MCF 10A (cell line): ENCODE measurements at places on chromosomes 5 and 9. TPM values are rescaled to one million over a fixed set of nuclear protein-coding genes. Genes with fewer than 3 reads are reported as not detected.

DNA sequence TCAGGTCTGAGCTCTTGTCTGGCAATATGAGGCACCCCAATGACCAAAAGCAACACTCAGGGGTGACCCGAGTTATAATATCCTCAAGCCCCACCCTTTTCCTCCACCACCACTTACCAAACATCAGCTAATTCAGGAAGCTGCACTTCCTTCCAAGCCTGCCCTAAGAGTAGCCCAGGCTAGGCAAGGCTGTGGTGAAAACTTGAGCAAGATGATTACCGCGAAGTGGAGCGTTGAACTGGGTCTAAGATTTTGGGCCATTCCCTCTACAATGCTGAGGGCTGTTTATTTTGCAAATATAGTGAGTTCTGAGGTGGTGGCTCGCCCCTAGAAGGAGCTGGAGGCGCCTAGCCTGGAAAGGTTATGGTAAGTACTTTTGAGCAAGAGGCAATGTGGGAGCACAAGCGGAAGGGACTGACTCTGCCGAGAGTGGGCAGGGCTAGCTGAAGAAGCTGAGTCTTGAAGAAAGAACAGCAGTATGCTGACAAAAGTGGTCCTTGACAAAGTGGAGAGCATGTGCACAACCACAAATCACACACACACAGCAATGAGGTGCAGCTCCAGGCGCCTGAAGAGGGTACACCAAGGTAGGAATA lies at the start of gene HK3:
Gene HK3, minus strand, starts transcription at position 51 of the 596 bp plus-strand sequence. CDS start 3,187 bp downstream, outside the sequence.
- H3K4me3 ChIP-seq, result no peak within 1 kb of the TSS
- no peak for DNase-seq

DNA sequence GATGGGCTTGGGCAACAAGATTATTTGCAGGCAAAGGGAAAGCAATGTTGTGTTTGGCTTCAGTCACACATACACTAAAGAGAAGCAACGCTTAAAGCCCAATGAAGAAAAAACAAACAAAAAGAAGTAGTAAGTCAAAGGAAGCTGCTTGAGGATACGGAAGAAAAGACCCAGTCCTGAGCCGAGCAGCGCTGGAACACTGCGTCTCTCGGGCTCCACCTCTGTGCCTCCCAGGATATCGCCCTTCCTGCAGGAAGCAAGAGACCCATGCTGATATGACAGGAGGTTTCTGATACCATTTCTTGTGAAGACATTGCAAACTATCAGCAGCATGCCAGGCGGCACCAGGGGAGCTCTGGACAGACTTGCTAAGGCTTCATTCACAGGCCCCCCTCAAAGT lies 9.9 kb downstream of the GNAQ start:
- H3K27me3 ChIP-seq, result no peaks in the 10 kb centered on the region
- no peak overlapping the region for H3K27ac ChIP-seq
- peaks cover 27% of the 10 kb centered on the region for H3K4me1 ChIP-seq
- H3K4me3 ChIP-seq, result no peak overlapping the region
- no peaks in the 10 kb centered on the region for H3K36me3 ChIP-seq

SPATA9 gene
- not detected in 2 replicates for total RNA-seq

OBP2B gene
- total RNA-seq, result not detected in 2 replicates

DNA sequence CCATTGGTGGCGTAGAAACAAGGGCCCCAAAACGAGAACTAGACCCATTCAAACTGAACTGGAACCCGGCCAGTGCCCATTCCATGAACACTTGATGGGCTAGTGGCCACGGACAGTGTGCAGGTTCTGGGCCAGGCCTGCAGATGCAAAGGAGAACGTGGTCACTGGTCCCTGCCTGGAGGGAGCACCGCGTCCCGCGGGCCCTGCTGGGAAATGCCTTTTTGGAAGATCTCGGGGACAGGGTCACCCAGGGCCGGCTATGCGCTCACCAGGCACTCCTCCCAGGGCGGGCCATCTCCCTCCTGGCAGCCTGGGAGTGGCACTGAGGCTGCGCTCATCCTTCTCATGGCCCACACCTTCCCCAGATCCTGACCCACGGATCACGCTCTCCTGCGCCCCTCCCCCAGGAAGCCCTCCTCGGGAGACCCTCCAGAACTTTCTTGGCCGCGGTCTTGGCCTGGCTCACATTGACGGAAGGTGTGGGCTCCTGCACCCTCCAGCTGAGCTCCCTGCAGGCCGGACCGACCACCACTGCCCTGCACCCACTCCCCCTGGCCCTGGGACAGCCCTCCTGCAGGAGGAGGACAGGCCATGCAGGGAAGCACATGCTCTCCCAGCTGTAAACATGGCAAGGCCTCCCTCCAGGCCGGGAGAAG lies 2.8 kb upstream of the DIPK1B start:
- no peaks in the 10 kb centered on the region for H3K27me3 ChIP-seq
- H3K27ac ChIP-seq, result no peak overlapping the region
- H3K4me1 ChIP-seq, result no peaks in the 10 kb centered on the region

DNA sequence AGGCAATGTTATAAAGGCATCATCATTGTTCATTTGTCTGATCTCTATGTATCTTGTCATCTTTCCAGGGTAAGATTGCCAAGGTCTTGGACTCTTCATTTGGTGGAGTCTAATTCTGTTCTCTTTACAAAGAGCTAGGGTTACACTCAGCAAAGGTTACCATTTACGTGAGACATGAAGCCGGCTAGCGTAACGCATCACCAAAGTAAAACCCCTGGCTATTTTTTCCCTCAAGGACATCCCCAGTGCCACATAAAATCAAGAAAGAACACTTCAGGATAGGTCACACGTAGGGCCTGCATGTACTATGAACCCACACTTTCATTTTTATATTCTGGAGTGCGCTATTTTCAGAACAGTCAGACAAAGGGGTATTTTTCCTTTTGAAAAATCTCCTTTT lies 20.0 kb upstream of the MYOT start:
- H3K4me1 ChIP-seq, result no peaks in the 10 kb centered on the region
- H3K27ac ChIP-seq, result no peak overlapping the region
- DNase-seq, result no peak
- H3K4me3 ChIP-seq, result no peak overlapping the region
- peaks cover under 1% of the 10 kb centered on the region for H3K27me3 ChIP-seq
- H3K36me3 ChIP-seq, result no peaks in the 10 kb centered on the region

GRCh38 chr9:132854832-132855231 lies 23.3 kb downstream of the AK8 start:
- no peaks in the 10 kb centered on the region for H3K36me3 ChIP-seq
- H3K4me1 ChIP-seq, result peaks cover 5% of the 10 kb centered on the region
- no peak for DNase-seq
- H3K4me3 ChIP-seq, result no peak overlapping the region
